Bone marrow (tissue), 2 donors: ENCODE measurements at places on chromosomes 2 and 18.

DNA sequence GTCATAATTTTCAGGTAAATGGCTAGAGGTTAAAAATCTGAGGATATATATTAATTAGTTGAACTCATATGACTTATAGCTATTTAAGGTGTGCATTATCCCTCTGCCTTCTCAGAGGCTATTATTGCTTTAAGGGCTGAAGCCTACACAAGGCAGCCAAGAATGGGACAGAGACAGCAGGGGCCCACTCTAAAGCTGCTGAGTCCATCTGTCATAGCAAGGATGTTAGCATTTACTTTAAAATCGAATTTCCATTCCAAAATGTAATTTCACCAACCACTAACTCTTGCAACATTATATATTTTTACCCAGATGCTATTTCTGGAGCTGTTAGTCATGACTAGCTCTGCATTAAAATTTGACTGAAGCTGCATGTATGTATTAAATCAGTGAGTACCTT, 236.3 kb upstream of the FSIP2 start:
- DNase-seq, result no peak

- no peak for DNase-seq
Measured at GRCh38 chr2:196742685-196743084, 56.8 kb downstream of the GTF3C3 start.

GRCh38 chr2:101792208-101792607, 94.7 kb downstream of the MAP4K4 start:
- no peak for DNase-seq

DNA sequence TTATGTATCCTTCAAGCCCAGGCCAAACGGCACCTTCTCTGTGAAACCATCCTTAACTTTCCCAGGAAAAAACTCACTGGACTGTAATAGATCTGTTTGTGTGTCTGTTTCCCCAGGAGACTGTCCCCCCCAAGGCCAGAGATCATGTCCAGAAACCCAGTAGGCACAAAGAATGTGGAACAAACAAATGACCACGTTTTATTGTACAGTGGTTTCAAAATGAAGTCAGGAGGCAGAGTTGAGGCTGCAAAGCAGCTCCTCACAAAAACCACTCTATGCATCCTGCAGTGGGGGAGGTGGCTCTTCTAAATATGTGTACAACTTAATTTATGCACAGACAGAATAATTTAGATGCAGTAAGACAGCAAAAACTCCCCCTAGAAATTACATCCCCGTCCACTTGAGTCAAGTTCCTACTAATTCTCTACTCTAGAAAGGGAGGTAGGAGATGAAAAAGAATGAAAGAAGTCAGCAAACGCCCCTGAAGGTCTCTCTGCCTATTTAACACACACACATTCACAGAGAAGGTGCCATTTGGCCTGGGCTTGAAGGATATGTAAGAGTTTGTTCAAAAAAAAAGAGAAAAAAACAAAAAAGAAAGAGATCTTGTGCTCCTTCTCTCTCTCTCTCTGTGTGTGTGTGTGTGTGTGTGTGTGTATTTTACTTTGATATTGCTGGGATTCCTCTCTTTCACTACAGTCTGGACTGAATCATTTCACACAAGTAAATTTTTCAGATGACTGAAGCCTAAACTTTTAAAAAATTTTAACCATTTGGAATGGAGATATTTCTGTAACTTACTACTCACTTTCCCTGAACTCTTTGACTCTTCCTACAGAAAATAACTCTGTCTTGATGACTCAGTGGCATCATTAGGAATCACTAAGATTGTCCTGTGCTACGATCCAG, 19.5 kb downstream of the BCL2 start:
- no peak for DNase-seq

GRCh38 chr2:215479536-215480240, 43.8 kb upstream of the FN1 start:
- no peak for DNase-seq

DNA sequence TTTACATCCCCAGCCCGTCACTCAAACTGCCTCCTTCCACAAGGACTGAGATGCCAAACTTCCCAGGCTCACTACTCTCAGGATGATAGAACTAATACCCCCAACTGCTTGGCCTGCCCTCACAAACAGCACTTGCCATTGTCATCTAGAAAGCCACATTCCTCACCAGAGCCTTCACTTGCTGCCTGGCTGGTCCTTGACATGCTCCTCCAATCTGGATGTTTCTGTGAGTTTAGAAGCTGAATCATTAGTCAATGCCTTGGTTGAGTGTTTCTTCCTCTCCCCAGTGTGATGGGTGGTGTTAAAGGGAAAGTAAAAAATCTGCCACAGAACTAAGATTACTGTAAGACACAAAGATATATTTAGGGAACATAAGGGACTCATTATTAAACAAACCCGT, 52.5 kb downstream of the MARCHF4 start:
- no peak for DNase-seq

GRCh38 chr2:202378001-202378400, 1.9 kb downstream of the BMPR2 start:
- no peak for DNase-seq

GRCh38 chr18:12376034-12376753, 833 bp downstream of the AFG3L2 start:
- DNase-seq, result no peak

DNA sequence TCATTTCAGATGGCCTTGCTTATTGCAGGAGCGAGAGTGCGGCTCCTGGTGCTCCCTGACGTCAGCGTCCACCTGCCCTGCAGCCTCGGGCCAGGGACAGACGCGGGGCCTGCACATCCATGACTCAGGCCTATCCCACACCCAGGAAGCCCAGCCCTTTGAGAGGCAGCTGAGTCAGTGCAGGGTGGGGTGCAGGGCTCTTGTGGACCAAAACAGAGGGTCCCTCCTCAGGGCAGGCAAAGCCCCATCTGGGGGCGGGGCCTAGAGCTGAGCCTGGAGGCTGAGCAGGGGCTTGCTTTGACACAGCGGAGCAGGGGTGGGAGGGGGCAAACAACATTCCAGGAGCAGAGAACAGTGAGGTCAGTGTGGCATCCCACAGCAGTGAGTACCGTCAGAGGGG, 7.7 kb upstream of the ARHGEF4 start:
- no peak for DNase-seq

- no peak for DNase-seq
Measured at GRCh38 chr2:143545059-143545948, 416.1 kb downstream of the ARHGAP15 start.

- no peak for DNase-seq
Measured at GRCh38 chr2:74379851-74380789, at the start of gene DCTN1. Gene DCTN1, minus strand, starts transcription at chr2:74380311. Its CDS starts 274 bp downstream, at chr2:74380037.

DNA sequence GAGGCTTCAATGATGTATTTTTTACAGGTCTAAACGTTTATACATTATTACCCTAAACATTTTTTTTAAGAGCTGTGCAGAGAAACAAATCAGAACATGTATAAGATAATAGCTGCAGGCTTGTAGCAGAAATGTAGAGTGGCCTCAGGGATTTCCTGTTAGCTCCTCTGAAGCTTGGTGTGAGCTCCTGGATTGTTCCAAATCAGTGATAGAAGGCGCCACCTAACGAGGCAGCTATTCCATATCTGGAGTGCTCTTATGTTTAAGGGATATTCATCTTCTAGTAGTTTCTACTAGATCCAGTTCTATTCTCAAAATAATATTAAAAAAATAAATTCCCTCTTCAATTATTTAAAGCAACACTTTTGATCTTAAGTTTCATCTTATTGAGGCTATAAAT, 93.1 kb downstream of the LRP1B start:
- no peak for DNase-seq

DNA sequence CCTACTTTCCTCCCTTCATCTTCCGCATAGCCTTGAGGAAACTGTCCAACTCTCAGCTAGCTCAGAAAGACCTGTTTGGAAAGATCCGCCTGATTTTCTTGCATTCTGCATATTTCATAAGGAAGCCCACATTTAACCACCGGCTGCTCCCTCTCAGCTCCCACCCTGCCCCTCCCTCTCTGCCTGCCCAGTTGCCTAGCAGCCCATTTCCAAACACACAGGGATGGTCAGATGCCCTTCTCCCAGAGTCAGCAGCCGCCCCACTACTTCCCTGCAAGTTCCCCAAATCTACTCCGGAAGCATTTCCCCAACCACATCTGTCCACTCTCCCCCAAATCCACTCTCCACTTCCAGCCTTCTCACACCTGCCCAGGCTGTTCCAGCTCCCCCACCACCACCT, 96.0 kb downstream of the TNS1 start:
- DNase-seq, result no peak

DNA sequence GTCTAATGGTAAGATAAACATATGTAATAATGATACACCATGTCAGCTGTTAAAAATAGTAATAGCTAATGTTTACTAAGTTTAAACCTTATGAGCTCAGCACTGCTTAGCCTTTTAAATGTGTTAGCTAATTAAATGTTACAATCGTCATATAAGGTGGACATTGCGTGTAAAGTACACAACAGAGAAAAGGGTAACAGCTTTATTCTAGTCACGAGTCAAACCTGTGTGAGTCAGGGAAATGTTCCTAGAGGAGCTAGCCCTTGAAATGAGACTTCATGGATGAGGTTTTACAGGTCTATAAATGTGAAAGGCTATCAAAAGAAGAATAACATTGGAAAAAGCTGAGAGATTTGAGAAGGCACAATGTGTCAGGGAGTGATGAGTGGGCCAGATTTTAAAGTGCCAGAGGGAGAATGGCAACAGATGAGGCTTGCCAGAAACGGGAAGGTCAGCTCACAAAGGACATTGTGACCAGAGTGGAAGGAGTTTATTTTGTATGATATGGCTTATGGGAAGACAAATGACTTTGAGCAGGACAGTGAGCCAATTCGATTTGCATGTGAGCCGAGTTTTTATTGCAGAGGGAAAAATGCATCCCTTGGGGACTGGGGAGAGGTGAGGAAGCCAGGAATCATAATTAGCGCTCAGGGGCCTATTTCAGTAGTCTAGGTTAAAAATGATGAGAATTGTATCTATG, 276.3 kb downstream of the CTNNA2 start:
- no peak for DNase-seq

GRCh38 chr2:180927030-180927686, 53.2 kb upstream of the UBE2E3 start:
- DNase-seq, result no peak

DNA sequence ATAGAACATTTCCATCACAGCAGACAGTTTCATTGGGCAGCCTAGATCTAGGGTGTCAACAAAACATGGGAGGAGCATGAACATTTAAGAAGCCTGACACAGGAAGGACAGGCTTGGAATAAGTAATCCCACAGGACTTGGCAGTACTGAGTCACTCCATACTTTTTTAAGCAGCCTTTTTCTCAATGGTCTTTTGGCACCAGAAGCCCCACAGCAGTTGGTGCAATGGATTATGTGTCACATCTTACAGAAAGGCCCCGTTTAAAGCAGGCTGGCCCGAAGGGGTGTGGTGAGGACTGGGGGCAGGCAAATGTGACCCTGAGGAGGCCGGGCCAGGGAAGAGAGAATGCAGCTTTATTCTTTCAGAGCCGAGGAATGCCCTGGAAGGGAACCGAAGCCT, 26.6 kb downstream of the SPTBN1 start:
- no peak for DNase-seq

GRCh38 chr18:35971661-35972196, 750 bp upstream of the RMP24 start:
- DNase-seq, result no peak

- DNase-seq, result no peak
Measured at GRCh38 chr18:76426737-76427305, 68.2 kb downstream of the ZNF516 start.

- DNase-seq, result no peak
Measured at GRCh38 chr2:232028631-232029030, 67.1 kb downstream of the DIS3L2 start.

GRCh38 chr2:112817082-112817689, 19.4 kb downstream of the IL1B start:
- DNase-seq, result no peak

DNA sequence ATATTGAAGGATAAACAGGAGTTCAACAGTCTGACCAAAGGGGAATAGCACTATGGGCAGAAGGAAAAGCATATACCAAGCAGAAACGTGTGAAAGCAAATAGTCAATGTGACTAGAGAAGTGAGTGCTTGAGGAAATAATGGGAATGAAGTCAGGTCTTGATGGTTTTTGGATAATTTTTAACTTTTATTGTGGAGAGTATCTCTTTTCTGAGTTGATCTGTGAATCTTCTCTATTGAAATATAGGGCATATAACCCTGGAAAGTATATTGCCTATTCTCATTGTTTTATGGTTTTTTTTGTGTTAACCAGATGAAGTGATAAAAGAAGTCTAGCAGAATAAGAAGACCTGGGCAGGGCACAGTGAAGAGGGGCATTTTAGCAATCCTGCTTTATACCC, 16.4 kb upstream of the FABP1 start:
- DNase-seq, result no peak

GRCh38 chr2:160457588-160457987, 36.0 kb downstream of the RBMS1 start:
- DNase-seq, result no peak

DNA sequence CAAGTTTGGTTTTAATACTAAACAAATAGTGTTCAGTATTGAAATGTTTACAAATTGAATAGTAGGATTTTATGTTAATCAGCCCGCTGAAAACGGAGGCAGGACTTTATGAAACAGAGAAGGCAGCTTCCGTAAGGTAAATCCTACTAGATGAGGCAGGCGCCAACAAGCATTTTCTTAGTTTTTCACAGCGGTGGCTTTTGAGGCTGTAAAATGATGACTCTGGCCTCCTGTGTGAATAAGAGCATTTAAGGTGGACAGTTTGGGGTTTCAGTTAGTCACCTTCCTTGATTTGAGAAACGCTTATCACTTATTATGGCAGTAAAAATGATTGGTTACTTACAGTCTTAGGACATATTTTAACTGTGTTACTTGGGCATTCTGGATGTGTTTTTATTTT, 212.9 kb downstream of the PTGR3 start:
- no peak for DNase-seq

DNA sequence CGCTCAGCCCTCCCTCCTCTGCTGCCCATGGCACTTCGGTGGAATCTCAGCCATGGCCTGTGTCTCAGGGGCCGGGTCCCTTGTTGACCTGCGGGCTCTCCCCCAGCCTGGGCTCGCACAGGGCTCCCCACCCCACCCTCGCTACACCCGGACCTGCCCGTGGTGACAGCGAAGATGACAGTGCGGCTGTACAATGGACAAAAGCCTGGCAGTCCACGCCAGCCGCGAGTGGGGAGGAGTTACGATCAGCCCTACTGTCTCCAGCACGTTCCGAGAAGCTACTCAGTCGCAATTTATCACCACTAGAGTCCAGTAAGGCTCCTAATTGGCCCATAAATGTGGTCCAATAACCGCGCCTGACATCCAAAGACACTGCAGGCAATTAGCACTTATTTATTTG, 31.6 kb downstream of the GBX2 start:
- no peak for DNase-seq

DNA sequence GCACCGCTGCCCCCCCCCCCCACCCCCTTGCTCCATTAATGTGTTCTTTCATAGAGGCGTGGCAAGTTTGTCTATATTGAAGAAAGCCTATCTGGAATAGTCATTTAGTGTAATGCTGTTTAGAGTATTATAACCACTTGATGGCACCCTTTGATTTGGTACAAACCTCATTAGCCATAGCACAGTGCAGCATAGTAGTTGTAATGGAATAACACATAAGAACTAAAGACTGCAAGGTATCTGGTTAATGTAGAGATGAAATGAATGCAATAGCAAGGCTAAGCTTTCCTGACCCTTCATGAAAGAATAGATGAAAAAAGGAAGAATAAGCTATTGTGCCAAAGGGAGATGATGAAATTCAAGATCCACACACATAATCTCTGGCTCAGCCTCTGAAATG, 81.9 kb downstream of the EHBP1 start:
- DNase-seq, result no peak
